ENCODE measurements at places on chromosomes 4 and X. TPM values are rescaled to one million over a fixed set of nuclear protein-coding genes. Genes with fewer than 3 reads are reported as not detected.

Gene NHSL2
- not detected for total RNA-seq

Gene C4orf51
- total RNA-seq: not detected

Gene SMARCA1
- 19.3 TPM for total RNA-seq

Gene TRPC5OS
- total RNA-seq: not detected

Gene CCDC120
- total RNA-seq: 0.48 TPM

Gene C4orf54
- not detected for total RNA-seq

Gene IGSF1
- 0.15 TPM for total RNA-seq

Gene LRP2BP
- 0.24 TPM for total RNA-seq
